ENCODE measurements at places on chromosomes 16 and 17.

DNA sequence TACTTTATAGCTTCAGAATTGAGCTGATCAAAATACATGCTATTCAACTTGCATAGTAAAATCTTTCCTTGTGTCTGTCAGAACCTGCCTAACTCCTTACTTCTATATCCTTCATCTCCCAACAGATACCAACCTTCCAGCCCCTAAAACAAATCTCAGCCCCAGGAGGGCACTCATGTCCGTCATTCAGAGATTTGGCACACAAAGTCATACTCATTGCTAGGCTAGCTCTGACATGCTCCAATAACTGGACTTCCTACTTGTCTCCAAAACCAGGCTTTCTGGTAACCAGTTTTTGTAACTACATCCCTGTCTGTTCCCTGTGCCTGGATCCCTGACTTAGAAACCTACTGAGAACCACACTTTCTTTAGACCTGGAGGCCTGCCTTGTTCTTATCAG, 37.5 kb upstream of the DHX40 start:
- DNase-seq = no peak

DNA sequence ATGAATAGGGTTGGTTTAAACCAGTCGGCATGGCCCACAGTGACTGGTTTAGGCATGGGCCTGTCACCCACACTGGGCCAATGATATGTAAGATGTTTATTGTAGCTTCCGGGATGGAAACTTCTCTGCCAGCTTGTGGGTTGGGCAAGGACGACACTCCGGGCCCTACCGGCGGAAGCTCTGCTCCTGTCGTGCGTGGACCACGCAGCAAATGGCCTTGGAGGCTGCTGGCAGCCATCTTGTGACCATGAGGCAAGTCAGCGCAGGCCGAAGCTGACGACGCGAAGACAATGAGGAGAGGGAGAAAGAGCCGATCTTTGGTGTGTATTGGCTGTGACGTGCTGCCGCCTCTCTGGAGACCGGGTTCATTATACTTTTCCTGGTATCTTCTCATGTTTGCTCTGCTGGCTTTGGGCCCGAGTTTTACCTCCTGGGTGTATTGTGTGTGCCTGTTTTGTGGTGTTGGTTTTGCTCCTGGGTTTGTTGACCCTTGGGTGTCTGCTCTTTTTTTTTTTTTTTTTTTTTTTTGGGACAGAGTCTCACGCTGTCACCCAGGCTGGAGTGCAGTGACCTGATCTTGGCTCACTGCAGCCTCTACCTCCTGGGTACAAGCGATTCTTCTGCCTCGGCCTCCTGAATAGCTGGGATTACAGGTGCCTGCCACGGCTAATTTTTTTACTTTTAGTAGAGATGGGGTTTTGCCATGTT, 15.4 kb downstream of the SLC25A10 start:
- DNase-seq = no peak

GRCh38 chr17:66711401-66711800, 123.5 kb upstream of the CACNG5 start:
- no peak for DNase-seq

DNA sequence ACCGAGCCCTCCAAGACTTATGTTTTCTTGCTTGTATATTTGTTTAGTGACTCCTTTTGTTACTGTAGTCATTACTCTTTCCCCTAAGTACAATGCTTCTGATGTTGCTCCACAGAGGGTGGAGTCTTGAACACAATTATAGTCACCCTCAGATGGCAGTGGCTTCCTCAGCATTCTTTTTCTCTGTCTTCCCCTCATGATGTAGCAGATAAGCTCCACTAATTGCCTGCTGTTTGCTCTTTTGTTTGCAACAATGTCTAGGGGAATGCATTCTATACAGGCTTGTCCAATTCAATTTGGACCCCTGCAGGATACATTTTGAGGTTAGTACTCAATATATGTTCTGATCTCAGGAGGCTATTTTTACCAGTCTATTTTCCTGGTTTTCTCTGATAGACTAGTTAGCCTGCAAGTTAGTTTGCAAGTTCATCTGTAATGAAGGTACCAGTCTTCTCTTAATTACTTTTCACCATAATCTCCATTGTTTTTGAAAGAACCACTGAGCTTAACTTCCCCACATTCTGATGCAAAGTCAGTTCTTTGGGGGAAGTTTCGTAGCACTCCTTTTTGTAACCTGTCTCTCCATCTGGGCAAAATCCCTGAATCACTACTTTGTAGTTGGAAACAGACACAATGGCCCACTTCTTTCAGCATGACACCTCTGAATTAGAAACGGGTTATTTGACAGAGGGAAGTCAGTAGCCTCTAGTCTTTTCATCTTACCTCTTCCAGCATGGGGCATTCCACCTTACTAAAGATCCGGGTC, 1509.2 kb downstream of the CDH11 start:
- DNase-seq = no peak

DNA sequence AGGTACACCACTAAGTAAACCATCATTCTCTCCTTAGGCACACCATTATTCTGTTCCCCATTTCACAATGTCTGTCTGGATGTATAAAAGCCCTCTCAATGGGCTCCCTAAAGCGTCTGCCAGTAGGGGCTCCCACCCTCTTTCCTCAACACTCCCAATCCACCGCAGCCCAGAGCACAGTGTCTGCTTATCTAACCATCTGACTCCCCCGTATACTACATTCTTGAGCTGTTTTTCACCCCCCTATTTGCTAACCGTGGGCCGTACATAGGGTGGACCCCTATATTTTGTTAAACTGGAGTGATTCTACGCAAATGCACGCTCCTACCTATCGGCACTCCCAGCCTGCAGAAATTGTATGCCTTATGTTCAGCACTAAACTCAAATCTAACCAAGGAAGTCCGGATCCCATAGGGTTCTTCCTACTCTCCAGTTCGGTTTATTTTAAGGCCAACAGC, 685 bp upstream of the PSMD3 start:
- DNase-seq = no peak

GRCh38 chr17:51419476-51419875, 159.1 kb downstream of the UTP18 start:
- no peak for DNase-seq

DNA sequence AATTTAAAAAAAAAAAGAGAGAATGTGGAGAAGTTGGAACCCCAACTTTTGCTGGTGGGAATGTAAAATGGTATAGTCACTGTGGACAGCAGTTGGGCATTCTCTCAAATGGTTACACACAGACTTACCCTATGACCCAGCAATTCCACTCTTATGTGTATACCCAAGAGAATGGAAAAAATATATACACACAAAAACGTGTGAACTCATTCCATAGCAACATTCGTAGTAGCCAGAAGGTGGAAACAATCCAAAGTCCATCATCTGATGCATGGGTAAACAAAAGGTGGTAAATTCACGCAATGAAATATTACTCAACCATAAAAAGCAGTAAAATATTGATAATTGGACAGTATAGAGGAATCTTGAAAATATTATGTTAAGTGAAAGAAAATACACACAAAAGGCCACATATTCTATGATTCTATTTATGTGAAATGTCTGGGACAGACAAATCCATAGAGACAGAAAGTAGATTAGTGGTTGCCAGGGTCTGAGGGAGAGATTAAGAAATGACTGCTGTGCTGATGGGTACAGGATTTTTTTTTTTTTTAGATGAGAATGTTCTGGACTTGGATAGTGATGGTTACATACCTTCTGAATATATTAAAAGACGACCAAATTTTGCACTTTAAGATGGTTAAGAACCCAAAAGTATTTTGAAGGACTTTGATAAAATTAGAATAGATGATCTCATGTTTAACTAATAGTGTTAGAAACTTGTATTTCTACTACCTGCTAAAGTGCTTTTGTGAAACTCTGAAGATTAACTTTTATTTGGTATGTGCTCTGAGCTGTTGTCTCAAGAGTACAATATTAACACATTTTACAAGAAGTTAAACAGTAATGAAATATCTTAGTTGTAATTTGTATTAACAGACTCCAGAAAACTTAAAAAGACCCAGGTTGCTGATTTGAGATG, 60.9 kb downstream of the MRTFB start:
- no peak for DNase-seq

DNA sequence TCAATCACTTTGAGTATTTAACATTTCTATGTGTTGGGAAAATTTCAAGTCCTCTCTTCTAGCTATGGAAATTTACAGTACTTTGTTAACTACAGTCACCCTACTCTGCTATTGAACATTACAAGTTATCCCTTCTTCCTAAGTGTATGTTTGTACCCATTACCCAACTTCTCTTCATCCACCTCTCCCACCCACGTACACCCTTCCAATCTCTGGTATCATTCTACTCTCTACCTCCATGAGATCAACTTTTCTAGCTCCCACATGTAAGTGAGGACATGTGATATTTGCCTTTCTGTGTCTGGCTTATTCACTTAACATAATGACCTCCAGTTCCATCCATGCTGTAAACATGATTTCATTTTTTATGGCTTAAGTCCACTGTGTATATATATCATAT, 3.2 kb upstream of the ZNF688 start:
- no peak for DNase-seq

DNA sequence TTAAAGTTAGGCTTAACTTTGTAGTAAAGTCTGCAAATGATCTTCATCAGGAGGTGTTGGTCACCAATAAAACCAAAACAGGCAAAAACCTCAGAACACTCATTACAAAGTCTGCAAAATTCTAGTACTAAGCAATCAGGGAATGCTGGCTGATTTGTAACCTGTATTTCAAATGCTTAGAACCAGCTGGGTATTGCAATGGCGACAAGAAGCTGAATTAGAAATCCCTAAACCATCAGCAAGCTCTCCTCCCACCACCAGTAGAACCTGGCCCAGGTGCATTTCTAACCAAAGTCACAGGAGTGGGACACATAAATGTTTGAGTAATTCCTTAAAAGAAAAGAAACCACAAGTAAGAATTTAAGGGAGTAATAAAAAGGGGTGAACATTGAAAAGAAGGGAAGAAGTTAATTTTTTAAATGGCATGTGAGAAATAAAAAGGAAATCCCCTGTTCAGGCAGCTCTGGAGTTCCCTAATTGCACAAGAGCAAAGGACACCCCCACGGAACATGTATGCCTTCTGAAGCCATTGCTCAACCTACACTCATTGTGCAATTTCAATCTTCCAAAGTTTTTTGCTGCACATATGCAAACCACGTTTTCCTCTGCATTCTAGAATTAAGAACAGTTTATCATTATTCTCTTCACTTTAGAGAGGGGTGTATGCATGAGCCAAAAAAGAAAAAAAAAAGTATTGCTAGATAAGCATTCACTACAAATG, 102.9 kb downstream of the HIC1 start:
- DNase-seq = no peak

DNA sequence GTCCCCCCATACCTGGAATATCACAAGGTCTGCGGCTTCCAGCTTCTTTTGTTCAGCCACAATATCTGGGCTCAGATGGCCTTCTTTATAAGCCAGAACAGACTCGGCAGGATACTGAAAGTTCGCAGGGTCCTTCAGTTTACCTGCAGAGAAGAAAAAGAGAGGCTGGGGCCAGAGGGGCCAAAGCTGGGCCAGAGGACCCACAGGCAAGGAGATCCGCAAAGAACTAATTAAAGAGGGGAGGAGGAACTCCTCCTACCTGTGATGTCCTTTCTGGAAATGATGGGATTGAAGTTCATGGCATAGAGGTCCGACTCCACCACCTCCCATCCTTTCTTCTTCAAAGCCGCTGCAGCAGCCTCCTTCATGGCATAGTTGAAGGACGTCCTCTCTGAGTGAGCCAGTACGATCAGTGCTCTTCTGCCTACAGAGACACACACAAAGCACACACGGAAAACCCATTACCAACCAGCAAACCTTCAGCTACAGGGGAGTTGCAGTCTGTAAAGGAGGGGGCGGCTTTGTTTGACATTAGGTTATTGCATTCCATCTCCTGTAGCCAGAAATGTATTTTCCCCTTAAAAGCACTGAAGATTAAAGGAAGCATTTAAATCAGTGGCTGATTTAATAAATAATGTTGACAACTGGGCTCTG, 8.1 kb downstream of the NQO1 start:
- no peak for DNase-seq

- DNase-seq = no peak
These were observed 23.0 kb downstream of the RARA start for GRCh38 chr17:40331743-40332641.

DNA sequence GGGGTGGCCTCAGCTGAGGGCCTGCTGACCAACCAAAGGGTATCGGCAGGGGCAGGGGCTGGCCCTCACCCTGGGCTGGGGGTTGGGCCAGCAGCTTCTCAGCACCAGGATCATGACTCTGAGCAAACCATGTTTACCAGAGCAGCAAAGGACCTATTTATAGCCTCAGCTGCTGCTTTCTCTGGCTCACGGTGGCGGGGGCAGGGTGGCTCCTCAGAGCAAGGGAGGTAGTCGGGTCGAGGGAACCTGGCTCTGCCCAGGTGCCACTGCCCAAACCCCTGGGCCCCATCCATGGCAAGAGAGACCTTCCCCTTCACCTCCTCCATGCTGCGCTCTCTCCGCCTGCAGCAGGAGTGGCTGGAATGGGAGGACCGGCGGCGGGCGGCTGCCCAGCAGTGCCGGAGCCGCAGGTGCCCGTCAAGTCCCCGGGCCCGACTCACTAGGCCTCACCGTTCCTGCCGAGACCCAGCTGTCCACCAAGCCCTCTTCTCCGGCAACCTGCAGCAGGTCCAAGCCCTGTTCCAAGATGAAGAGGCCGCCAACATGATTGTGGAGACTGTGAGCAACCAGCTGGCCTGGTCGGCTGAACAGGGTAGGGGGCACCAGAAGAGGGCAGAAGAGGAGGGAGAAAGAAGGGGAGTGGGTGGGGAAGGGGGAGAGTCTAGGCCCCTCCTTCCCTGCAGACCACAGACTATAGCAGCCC, at the start of gene ASB16:
Gene ASB16 (plus strand): TSS at position 206 of the 703 bp plus-strand sequence. CDS start 86 bp downstream, at position 292.
- DNase-seq = no peak

GRCh38 chr17:16377941-16378341, 3.0 kb upstream of the UBB start:
- DNase-seq = no peak

- no peak for DNase-seq
These were observed 6.9 kb downstream of the CARD14 start for GRCh38 chr17:80176757-80177156.

DNA sequence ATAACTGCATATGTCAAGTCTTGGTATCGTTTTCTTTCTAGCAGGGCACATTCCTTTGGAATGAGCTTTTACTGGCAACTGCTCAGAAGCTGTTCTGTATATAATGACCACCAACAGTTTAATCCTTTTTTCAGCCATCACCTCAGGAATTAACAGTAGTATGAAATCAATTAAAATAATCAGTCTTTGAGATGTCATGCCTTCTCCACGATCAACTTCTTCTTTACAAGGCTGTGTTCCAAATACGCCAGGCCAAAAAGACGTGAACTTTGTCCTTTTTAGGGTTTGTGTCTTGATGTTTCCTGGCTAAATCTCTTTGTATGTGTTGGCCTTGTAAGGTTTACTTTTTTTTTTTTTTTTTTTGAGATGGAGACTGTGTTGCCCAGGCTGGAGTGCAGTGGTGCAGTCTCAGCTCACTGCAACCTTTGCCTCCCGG, 54.9 kb downstream of the ABCC1 start:
- DNase-seq = no peak

Measured in NCI-H446 (cell line).